Hepatocyte (in vitro differentiated cells): ENCODE measurements at places on chromosomes 1 and 21.

- DNase-seq = no peak
These were observed 96.6 kb downstream of the RIPK4 start for GRCh38 chr21:41670056-41670805.

- no peak for DNase-seq
These were observed 57.3 kb downstream of the NFASC start for GRCh38 chr1:204927673-204928641.

GRCh38 chr1:224014330-224014649 lies 99.6 kb upstream of the FBXO28 start:
- no peak for DNase-seq

DNA sequence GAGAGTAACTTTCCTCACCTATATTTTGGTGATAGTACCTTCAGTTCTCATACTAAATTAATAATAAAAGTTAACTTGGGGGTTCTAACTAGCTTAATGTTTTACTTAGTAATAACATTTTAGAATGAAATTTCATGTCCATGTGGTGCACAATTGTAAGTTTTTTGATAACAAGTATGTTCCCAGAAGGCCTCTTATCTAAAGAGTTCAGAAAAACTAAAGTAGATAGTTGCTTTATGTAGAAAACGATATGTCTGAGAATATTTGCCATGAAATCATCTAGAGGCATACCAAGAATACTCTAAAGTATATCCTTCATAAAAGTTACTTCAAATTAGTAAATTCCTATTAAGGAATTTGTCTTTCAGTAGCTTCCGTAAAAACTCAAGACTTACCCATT lies 10.2 kb upstream of the ADCY10 start:
- DNase-seq = no peak

DNA sequence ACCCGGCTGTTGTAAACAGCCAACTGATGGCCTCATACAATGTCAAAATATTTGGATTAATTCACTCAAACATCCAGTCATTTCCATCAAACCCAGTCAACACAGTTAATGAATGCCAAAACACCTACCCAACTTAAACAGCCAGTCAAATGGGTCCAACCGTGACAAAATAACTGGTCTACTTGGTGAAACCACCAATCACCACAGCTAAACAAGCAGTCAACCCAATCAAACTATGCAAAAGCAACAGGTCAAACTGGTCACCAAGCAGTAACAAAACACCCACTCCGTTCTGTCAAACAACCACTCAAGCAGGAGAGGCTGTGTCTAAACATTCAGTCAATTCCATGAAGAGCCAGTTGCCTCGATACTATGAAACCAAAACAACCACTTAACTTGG lies 119.2 kb downstream of the FOXD2 start:
- DNase-seq = no peak

- DNase-seq = no peak
These were observed 246.5 kb upstream of the VAMP3 start for GRCh38 chr1:7524341-7525337.

- no peak for DNase-seq
These were observed 15.7 kb upstream of the ACBD3 start for GRCh38 chr1:226202246-226202645.
